ENCODE measurements at places on chromosomes 2 and 18. TPM values are rescaled to one million over a fixed set of nuclear protein-coding genes. Genes with fewer than 3 reads are reported as not detected.

- H3K27ac ChIP-seq = peak overlapping the region; percentile 41
- no peaks in the 10 kb centered on the region for H3K4me1 ChIP-seq
- H3K27me3 ChIP-seq = peaks cover 6% of the 10 kb centered on the region
- H3K36me3 ChIP-seq = peaks cover under 1% of the 10 kb centered on the region
These were observed 185.6 kb downstream of the RTP5 start for GRCh38 chr2:242054881-242055801.

DNA sequence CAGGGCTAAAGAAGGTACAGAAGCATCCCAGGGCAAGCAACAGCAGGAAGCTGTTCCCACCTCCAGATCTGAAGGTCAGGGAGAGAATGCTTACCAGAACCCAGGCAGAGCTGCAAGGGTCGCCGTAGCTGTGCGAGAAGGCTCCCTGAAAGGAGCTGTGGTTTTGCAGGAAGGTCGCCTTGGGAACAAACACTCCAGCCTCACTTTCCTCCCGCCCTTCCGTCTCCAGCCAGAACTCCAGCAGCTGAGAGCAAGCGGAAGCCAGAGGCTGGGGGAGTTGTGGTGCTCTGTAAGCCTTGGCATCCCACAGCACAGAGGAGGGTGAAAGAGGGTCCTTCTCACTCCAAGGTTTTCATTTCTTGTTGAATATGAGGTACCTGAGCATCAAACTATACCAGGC is 18.3 kb upstream of the ICOS start:
- DNase-seq = no peak
- H3K27me3 ChIP-seq = peaks cover 4% of the 10 kb centered on the region
- no peak overlapping the region for H3K27ac ChIP-seq
- no peak overlapping the region for H3K4me3 ChIP-seq

GRCh38 chr2:38095996-38096861 is 20.3 kb upstream of the CYP1B1 start:
- no peak for DNase-seq
- H3K27me3 ChIP-seq = peaks cover 56% of the 10 kb centered on the region

GRCh38 chr2:196101325-196101991 is 32.8 kb upstream of the DNAH7 start:
- no peak overlapping the region for H3K27ac ChIP-seq
- no peaks in the 10 kb centered on the region for H3K27me3 ChIP-seq
- H3K4me3 ChIP-seq = no peak overlapping the region

DNA sequence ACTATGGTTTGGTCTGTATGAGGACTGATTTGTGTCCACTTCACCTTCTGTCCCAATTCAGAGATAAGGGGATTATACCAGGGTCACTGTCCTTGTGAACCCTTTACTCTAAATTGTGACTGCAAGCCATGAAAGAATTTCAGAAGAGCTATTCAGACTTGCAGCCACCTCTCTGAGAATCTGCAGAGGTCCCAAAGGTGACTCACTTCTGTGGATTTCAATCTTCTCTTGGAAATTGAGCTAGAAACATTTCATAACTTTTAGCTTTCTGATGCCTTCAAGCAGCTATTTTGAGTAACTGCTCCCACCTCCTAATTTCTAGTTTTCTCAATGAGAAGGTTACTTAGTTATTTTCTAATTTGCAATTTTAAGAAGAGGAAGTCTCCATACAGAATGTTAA is 1242.4 kb upstream of the ACVR2A start:
- H3K4me3 ChIP-seq = no peak overlapping the region
- H3K27ac ChIP-seq = no peak overlapping the region
- no peak for DNase-seq
- no peaks in the 10 kb centered on the region for H3K27me3 ChIP-seq
- H3K4me1 ChIP-seq = no peaks in the 10 kb centered on the region
- no peaks in the 10 kb centered on the region for H3K36me3 ChIP-seq

- H3K27me3 ChIP-seq = no peaks in the 10 kb centered on the region
- no peak overlapping the region for H3K27ac ChIP-seq
- H3K4me1 ChIP-seq = no peaks in the 10 kb centered on the region
- no peak for DNase-seq
- no peaks in the 10 kb centered on the region for H3K36me3 ChIP-seq
These were observed 85.0 kb upstream of the LYPD1 start for GRCh38 chr2:132754867-132755472.

The HOXD9 gene
- total RNA-seq = not detected

The TMEM247 gene
- total RNA-seq = not detected

The TMEFF2 gene
- total RNA-seq = not detected

The TAF4B gene
- 13.6 TPM for total RNA-seq
